ENCODE measurements at places on chromosomes 3 and 15.

DNA sequence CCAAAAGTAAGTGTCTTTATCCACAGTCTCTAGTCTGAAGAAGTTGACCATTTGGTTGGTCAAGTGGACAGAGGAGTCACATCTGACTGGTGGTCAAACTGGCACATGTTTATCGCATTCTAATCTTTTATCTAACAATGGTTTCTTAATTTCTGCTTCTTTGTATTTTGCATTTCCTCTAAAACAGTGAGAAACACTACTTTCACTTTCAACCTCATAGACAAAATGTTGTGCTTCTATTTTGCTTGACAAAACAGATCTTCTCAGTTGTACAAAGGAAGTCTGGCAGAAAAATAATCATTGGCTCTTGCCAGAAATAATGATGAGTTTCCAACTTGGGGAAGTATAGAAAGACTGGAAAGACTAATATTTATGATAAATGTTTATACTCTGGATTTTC, 103.9 kb downstream of the MME start:
- DNase-seq: no peak

DNA sequence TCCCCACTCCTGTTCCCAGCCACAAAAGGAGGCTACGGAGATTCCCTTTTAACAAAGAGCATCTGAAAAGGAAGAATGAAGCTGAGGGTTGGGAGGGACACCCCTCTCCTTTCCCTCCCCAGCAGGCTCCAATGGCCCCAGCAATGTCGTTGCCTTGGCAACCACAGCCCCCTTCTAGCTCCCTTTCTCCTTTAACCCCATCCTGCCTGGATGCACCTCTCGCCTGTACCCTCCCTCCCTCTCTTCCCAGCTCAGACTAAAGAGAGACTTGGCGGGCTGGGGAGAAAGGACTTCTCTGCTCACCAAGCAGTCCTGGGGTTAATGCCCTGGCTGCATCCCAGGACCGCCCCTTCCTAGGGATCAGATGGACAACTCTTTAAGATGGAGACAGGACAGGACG, 7.1 kb upstream of the RPL29 start:
- no peak for DNase-seq

GRCh38 chr3:32106929-32107362, 526 bp downstream of the GPD1L start:
- DNase-seq: no peak

GRCh38 chr15:40115670-40116093, 7.0 kb upstream of the BMF start:
- no peak for DNase-seq

DNA sequence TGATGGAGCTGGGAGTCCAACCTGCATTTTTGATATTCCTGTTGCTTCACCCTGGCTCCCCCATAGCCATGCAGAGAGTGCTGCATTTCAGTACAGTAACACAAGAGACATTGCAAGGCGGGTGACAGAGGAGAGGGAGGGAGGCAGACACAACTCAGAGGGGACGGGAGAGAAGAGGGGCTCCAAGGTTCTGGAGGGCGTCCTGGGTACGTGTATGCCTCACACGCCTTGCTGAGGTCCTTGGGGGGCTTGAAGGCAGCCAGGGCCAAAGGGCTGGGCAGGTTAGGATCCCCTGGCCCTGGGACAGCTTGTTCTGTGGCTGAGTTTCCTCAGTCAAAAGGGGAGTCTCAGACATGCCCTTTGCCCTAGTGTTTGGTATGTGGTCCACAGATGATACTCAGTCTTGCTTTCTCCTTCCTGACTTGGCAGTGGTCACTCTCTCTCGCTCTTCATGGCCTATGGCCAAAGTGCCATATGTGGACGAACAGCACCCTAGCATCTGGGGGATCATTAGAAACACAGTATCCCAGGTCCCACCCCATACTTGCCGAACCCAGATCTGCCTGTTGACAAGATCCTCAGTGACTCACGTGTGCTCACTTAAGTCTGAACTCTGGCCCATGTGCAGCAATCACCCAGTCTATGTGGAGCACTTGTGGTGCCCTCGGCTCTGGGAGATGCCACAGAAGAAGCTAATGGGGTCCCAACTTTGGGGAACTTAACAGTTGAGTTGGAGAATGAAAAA, 52.9 kb downstream of the FGD5 start:
- DNase-seq: no peak

- no peak for DNase-seq
Measured at GRCh38 chr3:139317660-139318430, 26.0 kb upstream of the MRPS22 start.

GRCh38 chr3:195081242-195081963, 189.6 kb downstream of the XXYLT1 start:
- DNase-seq: no peak

DNA sequence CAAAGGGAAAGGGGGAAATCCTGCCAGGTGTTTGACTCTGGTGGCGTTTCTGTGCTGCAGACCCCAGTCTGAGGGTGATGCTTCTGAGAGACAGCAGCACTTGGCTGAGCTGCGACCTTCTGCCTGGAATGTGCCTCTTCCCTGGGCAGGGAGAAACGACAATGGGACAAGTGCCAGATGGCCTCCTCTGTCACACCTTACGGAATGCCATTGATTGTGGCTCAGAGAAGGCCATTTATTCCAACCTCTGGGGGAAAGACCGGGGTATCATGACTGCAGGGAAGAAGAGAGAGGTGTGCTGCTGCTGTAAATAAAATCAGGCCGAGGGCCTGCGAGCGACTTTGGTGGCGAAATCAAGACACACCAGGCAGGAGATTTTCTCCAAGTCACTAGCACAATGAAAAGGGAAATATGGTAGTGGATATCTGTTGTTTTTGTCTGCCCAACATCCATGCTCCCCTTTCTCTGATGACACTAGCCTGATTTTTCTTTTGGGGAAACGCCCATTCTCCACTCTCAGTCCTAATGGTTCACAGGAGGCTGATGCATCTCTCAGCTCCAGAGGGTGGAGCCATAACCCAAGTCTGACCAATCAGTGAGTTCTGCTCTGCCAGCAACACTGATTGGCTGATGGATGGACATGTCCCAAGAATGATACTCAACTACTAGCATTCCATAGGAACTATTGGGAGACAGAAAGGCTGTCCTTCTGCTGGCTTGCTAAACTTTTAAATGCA, 336.1 kb downstream of the FOXP1 start:
- DNase-seq: no peak

DNA sequence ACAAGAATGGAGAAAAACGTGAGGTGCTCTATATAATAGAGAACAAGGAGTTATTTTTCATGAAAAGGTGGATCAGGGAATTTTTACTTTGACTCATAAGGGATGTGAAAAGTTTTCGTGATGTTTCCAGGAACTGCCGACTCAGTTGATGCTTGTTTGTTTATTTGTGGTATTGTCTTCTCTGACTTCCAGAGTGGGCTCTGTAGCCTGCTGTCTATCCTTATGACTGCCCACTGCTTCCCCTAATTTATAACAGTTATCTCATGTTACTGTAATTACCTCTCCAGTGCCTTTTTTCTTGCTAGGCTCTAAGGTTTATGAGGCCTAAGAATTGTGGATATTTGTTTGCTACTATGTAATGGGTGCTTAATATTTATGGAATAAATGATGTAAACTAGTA, 12.3 kb downstream of the ARL13B start:
- no peak for DNase-seq

DNA sequence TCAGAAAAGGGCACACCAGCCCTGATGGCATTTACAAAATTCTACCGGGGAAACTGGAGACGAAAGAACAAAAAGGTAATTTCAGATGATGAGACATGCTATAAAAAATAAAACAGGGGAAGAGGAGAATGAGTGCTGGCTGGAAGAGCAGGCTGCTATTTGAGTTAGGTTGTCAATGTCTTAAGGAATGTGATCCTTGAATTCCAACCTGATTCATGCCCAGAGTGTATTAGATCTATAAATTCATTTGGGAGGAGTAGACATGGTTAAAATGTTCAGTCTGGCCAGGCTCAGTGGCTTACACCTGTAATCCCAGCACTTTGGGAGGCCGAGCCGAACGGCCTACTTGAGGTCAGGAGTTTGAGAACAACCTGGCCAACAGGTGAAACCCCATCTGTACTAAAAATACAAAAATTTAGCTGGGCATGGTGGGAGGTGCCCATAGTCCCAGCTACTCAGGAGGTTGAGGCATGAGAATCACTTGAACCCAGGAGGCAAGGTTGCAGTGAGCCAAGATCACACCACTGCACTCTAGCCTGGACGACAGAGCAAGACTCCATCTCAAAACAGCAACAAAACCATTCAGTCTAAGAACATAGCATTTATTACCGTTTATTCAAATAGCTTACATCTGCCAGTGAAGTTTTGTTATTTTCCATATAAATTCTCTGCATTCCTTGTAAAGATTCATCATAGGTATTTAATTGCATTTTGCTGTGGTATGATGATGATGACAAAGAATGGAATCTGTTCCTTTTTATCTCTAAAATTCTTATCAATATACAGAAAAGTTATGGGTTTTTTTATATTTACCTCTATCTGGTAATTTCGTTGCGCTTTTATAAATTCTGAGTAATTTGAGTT, 126.7 kb upstream of the NR2E3 start:
- no peak for DNase-seq

- DNase-seq: no peak
Measured at GRCh38 chr15:55248895-55249294, 40.7 kb downstream of the RAB27A start.

- DNase-seq: no peak
Measured at GRCh38 chr15:40279437-40280141, 3.3 kb downstream of the ANKRD63 start.

GRCh38 chr15:64438653-64439447, 21.5 kb upstream of the ZNF609 start:
- no peak for DNase-seq

DNA sequence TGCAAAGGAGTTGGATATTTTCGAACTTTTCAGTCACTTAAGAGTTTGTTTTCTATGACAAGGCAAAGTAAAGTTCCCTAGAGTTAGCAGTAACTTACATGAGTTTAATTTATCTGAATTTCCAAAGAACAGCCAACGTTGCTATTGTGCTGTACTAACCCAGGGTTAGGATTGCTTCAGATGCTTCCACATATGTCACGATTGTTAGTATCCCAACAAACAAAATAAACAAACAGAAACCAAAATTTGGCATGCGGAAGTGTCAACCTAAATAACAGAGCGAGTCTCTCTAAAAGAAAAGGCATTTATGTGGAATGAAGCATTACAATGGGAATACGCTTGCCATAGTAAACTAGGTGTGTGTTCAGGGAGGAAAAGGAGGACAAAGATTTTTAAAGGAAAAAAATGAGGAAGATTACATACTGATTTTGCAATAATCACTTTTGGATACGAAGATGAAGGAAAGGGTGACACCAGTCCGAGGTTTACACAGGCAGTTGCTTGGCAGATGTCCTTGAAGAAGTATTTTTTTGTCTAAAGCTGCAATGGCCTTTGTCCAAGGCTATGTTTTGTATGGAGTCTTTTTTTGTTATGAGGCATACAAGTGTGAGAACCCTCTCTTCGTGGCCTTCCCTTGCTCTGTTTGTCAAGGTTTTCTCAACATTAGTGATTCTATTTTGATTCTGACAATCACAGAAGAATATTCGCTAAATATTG, 267.9 kb downstream of the GABRG3 start:
- no peak for DNase-seq

GRCh38 chr3:106348139-106348690, 479.4 kb upstream of the CBLB start:
- DNase-seq: no peak

DNA sequence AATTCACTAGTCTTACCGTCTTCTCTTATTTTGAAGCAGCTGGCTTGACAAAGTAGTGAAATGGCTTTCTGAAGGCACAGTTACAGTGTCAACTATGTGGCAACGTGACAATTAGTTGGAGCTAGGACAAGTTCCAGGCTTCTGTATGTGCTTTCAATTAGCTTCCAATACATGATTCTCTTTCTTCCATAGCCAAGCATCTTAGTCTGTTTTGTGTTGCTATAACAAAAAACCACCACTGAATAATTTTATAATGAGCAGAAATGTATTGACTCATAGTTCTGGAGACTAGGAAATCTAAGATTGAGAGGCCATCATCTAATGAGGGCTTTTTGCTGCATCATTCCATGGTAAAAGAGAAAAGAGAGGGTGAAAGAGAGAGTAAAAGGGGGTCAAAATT, 365.1 kb upstream of the PLSCR5 start:
- DNase-seq: no peak

DNA sequence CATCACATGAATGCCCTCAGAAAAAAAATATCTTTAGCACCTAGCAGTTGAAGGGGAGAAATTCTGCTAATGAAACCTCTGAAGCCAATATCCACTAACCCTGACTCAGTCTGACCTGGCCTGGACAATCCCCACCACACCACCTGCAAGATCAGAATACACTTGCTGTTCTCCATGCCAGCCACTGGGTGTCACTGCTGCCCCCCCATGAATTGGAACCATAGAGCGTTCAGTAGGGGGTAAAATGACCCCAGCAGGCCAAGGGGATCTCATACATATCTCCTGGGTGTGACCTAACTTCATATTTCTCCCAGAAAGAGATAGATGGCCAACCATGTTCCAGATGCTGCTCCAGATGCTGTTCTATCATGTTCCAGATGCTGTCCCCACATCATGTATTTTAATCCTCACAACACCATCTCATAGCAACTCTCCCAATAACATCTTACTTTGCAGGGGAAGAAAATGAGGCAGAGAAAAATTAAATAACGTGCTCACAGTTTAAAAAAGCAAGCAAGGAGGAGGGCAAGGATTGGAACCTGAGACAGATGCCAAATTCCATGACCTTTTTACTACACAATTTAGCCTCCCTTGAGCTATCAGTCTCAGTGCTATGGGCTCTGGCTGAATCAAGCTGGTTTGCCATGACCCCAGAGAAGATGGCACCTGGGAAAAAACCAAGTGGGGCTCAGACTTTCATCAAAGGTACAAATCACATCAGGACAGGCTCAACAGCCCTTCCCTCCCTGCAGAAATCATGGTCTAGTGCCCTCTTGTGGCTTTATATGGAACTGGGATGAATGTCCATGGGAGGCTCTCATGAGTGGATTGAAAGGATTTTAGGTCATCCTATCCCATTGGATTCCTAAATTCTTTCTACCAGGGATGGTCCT, 12.4 kb downstream of the NTRK3 start:
- DNase-seq: no peak

GRCh38 chr3:177431525-177432176, 234.4 kb upstream of the TBL1XR1 start:
- no peak for DNase-seq

- no peak for DNase-seq
Measured at GRCh38 chr3:127234778-127235177, 41.8 kb downstream of the PRR23E start.

- DNase-seq: no peak
Measured at GRCh38 chr3:28320981-28321380, 27.5 kb upstream of the ZCWPW2 start.
